ENCODE measurements at places on chromosomes 6 and 20.
A peak's percentile ranks its signal among the peaks of the same experiment; 100 is the strongest.

DNA sequence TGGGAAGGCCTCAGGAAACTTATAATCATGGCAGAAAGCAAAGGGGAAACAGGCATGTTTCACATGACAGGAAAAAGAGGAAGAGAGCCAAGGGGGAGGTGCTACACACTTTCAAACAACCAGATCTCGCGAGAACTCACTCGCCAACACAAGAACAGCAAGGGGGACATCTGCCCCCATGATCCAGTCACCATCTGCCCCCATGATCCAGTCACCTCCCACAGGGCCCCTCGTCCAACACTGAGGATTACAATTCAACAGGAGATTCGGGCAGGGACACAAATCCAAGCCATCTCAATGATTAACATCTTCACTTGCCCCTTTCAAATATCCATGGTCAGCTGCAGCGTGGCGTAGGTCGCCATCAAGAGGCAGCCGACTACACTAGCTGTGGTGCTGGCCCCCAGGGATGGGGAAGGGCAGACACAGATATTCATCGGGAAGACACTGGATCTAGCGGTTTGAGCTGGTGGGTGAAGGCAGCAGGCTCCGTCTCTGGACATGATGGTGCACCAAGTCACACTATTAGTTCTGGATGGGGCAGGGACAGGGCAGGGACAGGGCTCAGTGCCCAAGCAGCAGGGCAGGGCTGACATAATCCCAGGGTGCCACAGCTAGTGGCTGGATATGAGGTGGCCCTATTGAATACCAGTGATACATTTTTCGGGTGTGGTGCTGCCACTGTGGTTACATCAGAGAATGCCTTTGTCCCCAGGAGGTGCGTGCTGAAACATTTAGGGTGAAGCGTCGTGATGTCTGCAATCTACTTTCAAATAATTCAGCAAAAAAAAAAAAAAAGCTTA is 31.6 kb downstream of the TUBB2B start:
- no peak for DNase-seq

GRCh38 chr6:86682297-86682696 is 255.0 kb upstream of the HTR1E start:
- DNase-seq = no peak

DNA sequence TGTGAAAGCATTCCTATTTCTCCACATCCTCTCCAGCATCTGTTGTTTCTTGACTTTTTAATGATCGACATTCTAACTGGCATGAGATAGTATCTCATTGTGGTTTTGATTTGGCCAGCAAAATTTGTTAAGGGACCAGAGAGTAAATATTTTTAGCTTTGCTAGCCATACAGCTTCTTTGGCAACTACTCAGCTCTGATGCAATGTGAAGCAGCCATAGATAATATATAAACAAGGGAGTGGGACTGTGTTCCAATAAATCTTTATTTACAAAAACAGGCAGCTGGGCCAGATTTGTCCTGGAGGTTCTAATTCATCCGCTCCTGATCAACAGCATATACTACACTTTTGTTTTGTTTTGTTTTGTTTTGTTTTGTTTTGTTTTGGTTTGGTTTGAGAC is 202.9 kb downstream of the ZNF217 start:
- DNase-seq = no peak

DNA sequence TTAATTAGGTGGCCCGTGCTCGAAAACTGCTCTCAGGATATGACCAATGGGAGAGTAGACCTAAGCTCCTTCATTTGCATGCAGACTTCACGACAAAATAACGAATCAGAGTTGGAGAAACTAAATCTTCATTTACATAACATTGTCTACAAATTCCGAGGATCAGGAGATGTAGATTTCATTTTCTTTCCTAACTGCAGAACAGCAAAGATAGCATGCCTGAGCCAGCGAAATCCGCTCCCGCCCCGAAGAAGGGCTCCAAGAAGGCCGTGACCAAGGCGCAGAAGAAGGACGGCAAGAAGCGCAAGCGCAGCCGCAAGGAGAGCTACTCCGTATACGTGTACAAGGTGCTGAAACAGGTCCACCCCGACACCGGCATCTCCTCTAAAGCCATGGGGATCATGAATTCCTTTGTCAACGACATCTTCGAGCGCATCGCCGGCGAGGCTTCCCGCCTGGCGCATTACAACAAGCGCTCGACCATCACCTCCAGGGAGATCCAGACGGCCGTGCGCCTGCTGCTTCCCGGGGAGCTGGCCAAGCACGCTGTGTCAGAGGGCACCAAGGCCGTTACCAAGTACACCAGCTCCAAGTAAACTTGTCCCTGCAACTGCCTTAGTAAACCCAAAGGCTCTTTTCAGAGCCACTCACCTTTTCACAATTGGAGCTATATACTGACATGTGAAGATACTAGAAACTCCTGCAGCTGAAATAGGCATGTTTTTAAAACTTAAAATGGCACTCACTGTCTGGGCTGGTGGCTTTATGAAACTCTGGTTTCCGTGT is 96.5 kb downstream of the HFE start:
- DNase-seq = no peak

GRCh38 chr20:49112596-49113274 is 66.6 kb downstream of the CSE1L start:
- DNase-seq = no peak

- DNase-seq = no peak
Measured at GRCh38 chr6:40352006-40352405, 235.2 kb downstream of the LRFN2 start.

GRCh38 chr6:40359808-40360207 is 227.4 kb downstream of the LRFN2 start:
- DNase-seq = no peak

- DNase-seq = no peak
Measured at GRCh38 chr6:131638013-131638412, 911 bp downstream of the ENPP3 start.

DNA sequence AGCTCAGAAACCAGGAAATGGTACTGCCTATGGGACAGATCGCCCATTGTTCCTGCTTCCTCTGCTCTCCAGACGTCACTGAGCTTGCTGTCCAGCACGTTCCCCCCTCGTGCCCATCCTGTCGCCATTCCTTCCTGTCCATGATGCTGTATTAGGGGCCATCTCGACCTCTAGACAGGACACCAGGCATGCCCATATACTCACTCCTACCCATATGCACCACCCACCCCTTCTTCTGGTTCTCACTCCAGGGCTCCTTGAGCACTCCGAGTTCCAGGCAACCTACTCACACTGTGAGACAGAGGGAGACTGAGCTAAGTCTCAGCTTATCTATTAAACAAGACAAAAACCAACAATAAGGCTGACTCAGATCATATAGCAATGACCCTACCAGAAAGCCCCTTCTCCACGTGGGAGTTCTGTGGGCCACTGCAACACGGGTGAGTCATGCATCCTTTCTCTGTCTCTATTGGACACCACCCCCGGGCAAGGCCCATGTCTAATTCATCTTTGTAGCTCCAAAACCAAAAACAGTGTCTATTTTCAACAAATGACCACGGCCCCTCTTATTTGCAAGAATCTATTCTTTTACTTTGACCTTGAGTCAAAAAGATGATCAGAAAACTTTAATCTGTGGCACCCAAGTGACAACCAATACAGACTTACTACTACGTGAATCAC is 65.7 kb downstream of the PSMG4 start:
- DNase-seq = no peak

GRCh38 chr6:144449218-144449617 is 164.1 kb downstream of the UTRN start:
- DNase-seq = no peak

- no peak for DNase-seq
Measured at GRCh38 chr6:134079406-134079921, 27.0 kb upstream of the SLC2A12 start.

- DNase-seq = no peak
Measured at GRCh38 chr6:41741625-41742490, 5.3 kb downstream of the PGC start.

- DNase-seq = no peak
Measured at GRCh38 chr6:26230351-26230750, 134.6 kb upstream of the BTN3A2 start.

DNA sequence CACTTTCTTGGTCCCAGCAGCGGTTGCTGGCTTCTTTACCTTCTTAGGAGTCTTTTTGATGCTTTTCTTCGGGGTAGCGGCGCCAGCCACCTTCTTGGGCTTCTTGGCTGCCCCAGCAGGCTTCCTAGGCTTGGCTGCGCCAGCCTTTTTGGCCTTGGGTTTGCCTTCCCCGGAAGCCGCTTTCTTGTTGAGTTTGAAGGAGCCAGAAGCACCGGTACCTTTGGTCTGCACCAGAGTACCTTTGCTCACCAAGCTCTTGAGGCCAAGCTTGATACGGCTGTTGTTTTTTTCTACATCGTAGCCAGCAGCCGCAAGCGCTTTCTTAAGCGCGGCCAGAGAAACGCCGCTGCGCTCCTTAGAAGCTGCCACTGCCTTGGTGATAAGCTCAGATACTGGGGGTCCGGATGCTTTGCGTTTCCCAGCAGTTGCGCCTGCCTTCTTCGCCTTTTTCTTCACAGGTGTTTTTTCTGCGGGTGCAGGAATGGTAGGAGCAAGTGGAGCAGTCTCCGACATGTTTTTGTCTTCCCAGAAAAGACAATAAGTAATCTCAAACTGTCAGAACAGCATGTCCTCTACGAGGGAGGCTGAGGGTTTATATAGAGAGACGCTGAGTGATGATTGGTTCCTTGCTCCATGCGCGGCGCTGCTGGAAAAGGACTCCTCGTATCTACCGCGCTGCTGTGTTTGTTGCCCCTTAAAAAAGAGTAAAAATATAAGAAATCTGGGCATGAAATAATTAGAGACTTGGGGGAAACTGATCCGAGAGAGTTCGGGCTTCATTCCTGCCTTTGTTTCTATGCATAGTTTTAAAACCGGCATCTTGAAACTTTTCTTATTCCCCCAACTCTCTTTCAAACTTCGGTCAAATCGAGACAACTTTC is 130.3 kb upstream of the BTN3A2 start:
- DNase-seq = peak; percentile 35

DNA sequence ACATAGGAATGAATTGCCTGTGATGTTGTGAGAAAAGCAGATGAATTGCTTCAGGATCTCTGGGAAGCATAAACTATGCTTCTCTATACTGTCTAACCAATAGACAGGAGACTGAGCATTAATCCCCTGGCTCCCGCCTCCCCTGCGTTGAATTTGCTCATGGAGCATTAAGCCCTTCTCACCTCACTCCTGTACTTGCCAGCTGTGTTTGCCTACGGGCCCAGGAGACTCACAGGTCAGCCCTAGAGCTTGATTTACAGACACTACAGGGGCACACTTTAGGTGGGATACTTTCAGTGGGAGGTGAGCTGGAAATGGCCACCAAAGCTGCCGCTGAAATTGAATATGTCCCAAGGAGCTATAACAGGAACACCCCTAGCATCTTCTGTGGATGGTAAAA is 418.7 kb downstream of the CBLN4 start:
- no peak for DNase-seq

GRCh38 chr20:63241272-63241671 is 5.6 kb downstream of the BIRC7 start:
- no peak for DNase-seq

- DNase-seq = no peak
Measured at GRCh38 chr6:53864781-53865180, 70.0 kb downstream of the LRRC1 start.

- no peak for DNase-seq
Measured at GRCh38 chr6:129440691-129441090, 269.3 kb downstream of the ARHGAP18 start.

DNA sequence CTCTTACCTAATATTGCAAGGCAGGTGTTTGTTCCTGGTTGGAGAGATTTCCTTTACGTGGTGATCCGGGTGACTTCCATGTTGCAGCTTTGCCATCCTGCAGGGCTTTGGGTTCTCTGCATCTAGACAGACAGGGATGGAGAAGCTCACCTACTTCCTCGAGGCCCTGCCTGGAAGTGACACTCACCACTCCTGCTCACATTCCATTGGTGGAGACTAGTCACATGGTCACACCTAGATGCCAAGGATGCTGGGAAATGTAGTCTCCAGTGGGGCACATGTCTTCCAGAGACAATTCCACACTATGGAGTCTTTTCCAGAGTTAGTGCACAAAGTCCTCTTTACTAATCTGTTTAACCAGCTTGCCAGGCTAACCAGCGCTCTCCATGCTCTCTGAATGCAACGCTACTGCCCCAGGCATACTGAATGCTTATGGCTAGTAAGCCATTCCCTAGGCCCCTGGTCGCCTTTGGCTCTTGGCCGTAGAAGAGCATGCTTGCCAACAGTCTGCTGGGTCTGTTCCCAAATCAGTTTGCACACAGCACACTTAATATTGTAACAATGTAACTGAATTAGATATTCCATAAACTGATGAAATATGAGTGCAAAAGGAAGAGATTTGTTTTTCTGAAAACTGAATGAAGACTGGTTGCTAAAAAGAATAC is 6.7 kb upstream of the KCNK15 start:
- DNase-seq = no peak

GRCh38 chr20:51221791-51222408 is 199.0 kb upstream of the KCNG1 start:
- DNase-seq = no peak

Data from stimulated activated CD4-positive, alpha-beta T cell treated with anti-CD3 and anti-CD28 coated beads, Interleukin-1b, Interleukin-23, amount 100 ng/mL, for 24 hours (primary cell).